Stimulated activated CD8-positive, alpha-beta memory T cell treated with anti-CD3 and anti-CD28 coated beads, Interleukin-7, amount 100 ng/mL, for 1 hour (primary cell): ENCODE measurements at places on chromosomes 3 and 15.

DNA sequence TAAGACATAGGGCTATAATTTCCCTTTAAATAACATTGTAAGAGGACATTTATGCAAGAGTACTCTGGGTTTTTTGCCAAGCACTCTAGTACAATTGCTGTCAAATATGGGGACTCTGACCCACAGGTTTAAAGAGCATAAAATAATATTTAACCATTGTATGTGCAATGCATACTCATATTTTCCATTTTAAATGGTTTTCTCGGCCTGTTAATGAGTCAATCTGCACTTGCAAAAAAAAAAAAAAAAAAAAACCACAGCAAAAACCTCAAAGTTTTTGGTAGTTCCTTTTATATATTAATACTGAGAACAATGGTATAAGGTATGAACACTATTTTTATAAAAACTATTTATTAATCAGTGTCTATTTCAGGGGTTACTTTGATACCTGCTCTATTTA lies 304.0 kb upstream of the CBLB start:
- DNase-seq, result no peak

DNA sequence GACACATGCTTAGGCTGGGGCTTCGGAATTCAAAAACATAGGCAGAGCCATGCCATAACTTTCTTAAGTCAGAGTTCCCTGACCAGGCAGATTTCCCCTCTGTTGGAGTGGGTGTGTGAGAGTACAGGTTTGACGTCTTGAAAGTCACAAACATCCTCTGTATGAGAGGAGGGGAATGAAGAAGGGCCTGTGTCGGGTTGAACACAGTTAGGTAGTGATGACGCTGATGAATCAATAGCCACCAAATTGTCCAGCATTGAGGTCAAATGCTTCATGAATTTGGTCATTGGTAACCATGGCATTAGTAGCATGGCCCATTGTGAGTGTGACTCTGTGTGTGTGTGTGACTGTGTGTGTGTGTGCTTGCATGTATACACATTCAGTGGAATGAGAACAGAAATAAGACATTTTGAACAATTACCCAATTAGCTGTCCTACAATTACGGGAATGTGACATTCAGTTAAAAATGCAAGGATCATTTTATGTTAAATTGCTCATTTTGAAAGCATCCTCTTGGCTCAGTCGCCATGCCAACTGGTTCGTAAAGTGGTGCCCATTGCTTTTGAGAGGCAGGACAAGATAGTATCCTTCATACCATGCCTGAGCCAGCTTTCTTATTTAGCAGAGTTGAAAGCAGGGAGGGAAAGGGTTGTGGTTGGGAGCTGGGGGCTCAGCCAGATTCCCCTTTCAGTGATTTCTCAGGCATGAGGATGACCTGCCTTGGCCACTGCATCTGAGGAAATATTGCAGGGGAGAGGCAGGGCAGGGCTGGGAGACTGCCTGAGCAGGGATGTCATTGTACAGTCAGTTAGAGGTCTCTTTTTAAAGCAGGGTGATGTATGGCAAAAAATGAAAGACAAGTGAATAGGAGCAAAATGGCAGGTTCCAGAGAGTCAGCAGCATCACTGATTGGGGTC lies 35.4 kb downstream of the RBP2 start:
- DNase-seq, result no peak

GRCh38 chr3:116112696-116113095 lies 332.6 kb downstream of the LSAMP start:
- DNase-seq, result no peak

DNA sequence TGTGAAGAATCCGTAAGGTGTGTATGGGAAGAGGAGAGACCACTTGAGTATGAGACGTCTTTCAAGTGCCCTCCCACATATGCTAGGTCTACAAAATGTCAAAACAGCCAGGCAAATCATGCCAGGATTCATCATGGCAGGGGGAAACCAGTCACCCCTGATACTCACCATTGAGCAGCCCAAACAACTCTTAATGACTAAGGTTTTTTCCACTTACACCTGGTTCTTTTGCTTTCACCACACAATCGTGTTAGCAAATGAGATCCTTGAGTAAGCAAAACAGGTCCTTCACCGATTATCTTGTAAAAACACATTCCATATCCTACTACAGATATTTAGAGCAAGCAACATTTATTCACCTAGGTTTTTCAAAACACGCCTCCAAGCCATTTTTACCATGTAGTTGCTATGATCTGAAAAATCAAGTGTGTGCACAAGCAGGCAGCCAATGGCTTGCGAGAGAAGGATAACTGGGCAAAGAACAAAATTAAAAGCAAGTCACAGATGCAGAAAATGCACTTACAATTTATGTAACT lies 177.5 kb upstream of the LPP start:
- no peak for DNase-seq
